ENCODE measurements at places on chromosomes 1 and 21.

DNA sequence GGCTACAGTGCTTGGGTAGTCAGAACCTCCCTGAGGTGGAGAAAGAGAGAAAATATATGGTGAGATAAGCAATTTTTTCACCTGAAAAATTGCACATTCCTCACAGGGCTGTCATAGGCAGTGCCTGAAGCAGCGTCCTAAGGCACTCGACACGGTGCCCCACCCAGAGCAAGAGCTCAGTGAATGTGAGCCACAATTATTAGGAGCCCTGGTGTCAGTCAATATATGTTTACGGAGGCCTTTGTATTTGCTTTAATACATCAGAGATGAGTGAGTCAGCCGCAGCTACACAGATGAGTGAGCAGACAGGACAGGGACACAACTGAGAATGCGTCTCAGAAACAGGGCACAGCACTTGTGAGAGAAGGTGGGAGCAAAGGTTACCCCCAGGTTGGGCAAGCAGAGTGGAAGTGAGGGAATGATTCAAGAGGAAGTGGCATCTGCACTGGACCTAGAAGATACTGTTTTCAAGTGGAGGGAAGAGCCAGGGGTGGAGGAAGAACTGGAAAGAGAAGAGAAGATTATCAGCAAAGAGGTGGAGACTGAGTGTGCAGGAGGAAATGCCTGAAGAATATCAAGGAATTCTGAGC is 5.2 kb upstream of the PIGC start:
- peak; percentile 36 for DNase-seq

DNA sequence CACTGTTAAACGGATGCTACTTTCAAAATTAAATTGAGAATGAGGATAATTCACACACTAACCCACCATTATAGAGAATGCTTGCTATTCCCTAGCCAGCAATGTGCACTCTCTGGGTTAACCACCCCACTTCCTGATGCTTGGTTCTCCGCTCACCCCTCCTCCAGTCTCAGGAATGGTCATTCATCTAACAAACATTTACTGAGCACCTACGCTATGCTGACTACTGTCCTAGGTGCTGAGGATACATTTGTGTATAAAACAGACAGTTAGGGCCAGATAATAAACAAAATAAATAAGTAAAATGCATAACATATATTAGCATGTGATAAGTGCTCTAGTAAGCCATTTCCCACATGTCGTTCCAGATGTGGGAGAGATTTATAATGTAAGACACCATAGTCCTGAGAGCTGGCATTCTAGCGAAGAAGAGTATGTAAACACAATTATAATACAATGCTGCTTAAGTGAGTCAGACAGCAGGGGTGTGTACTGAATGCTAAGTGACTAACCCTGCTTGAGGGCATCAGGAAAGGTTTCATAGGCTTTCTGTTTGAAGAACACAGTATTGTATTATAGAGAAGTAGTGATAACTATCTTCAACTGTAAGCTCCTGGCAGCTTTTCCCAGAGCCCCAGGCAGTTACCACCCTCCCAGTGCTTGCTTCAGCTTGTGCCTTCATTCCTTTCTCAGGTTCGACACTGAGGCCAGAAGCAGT is 126.7 kb upstream of the CACHD1 start:
- peak; percentile 51 for DNase-seq

DNA sequence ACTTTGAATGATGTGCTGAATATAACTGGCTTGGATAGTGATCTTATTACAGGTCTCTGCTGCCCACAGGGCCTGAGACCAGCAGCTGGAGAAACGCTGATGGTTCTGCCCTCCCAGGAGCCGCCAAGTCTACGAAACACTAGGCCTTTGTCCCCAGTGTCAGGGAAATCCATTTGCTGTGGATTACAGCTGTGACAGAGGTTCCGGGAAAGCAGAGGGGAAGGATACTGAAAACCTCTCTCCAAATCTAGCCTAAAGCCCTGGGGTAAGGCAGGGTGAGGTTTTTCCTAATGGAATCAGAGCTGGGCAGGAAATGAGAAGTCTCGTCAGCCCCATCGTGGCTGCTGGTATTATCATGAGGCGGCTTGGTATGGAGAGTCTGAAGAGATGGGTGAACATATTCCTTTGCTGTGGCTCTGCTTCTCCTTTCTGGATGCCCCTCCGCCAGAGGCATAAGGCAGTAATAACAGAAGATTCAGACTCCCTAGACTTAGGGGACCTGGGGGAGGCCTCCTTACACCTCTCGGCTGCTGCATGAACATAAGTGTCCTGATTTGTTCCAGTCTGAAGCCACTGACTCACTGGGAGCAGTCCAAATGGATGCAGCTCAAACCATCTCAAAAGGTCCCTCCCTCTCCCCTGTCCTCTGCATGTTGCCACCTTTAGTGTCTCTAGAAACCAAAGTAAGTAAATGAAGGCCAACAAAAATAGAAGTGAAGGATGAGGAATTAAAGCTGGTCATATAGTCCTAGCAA is 48.1 kb downstream of the PHC2 start:
- peak; percentile 38 for DNase-seq

DNA sequence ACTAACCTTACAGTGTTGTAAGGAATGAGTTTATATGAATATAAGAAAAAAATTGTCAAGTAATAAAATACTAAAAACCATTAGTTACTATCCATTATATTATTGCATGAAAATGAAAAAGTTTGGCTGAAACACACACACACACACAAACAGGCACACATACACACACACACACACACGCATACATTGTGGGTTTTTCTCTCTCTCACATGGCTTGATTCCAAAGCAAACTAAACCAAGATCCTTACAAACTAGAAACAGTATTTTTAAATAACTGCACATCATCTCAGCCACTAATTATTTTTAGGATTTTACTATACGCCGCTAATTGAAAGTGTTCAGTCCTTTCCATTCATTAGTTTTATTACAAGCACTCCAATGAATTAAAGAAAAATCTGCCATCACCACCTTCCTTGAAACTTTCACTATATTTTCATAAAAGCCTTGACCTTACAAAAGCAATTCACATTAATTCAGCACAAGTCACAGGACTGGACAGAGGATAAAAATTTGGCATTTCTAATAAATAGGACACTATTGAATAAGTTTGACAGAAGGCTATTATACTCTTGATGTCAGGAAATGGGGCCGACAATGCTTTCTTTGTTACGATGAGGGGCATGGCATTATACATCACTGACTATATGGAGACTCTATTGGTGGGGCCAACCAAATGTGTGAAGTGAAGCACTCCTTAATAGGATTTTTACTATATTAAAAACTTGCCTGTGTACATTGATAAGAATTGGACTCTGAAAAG is 187.0 kb upstream of the ESRRG start:
- peak; percentile 63 for DNase-seq

DNA sequence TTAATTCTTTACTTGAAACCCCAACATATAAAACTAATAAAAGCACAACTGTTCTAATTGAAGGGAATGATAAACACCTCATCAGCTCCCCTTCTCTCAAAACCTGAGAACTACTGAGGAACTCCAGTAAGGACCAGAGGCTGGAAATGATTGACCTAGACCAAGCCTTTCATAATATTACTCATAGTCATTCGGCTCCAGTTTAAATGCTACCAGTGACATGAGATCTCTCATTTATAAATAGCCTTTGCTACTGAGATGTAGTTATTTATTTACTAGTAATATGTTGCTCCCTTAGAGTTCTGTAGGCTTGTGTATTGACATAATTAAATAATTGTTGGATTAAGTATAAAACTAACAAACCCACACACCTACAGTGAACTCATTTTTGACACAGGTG is 209.8 kb upstream of the PRMT6 start:
- no peak for DNase-seq

GRCh38 chr1:70420320-70420719 is 9.3 kb downstream of the CTH start:
- DNase-seq, result no peak

GRCh38 chr1:219492717-219493116 is 120.2 kb downstream of the ZC3H11B start:
- DNase-seq, result peak; percentile 12

- DNase-seq, result peak; percentile 5
Observed at GRCh38 chr21:24023402-24023801, 1583.9 kb downstream of the MRPL39 start.

DNA sequence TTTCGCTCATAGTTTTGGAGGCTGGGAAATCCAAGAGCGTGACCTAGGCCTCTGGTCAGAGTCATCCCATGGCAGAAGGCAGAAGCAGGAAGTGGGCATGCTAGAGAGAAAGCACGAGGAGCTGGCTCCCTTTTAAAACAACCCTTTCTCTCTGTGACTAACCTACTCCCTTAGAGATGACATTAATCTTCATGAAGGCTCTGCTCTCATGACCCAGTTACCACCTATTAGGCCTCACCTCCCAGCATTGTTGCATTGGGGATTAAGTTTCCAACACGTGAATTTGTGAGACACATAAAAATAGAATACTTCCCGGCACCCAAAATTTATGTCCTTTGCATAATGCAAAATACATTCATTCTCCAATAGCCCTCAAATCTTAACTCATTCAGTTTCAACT is 223.1 kb upstream of the ST6GALNAC5 start:
- DNase-seq, result no peak

GRCh38 chr1:54381524-54381923 is 24.7 kb downstream of the SSBP3 start:
- DNase-seq, result no peak

DNA sequence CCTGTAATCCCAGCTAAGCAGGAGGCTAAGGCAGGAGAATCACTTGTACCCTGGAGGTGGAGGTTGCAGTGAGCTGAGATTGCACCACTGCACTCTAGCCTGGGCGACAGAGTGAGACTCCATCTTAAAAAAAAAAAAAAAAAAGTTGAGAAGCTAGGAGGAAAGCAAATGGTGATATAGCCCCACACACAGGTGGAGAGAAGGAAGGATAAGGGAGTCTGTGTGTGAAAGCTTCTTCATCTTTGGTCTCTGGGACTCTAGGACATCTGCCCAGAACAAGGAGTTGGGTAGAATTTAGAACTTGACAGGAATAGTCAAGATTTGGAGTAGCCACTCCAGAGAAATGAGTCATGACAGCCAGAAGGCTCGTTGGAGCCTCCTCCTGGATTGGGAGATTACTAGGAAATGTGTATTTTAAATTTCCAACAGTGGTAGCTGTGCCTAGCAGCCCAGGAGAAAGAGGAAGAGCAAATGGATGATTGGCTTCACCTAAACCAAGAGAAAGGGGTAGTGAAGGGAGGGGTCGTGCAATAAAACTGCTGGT is 19.9 kb downstream of the NPL start:
- no peak for DNase-seq

- DNase-seq, result peak; percentile 72
Observed at GRCh38 chr1:33180911-33181890, 642 bp downstream of the TRIM62 start.
